Memory B cell (primary cell): ENCODE measurements at places on chromosomes 4 and X.

- no peak for DNase-seq
Measured at GRCh38 chr4:140790171-140790570, 34.0 kb upstream of the TBC1D9 start.

DNA sequence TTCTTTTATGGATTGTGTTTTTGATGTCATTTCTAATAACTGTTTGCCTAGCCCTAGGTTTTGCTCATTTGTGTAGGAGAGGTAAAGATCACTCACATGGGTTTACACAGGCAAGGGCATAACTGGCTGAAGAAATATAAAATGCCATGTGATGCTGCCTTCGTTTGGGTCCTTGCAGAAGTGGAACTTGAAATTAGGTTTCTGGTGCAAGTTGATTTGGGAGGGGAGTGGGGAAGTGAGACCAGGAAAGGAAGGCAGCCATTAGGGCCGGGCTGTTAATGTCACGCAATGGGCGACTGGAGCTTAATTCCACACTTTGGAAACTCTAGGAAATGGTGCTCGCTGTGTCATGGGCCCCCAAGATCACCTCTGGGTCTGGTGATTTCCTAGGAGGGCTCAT lies 14.5 kb downstream of the CLCN4 start:
- DNase-seq: no peak

- DNase-seq: no peak
Measured at GRCh38 chr4:1011666-1012033, 224 bp downstream of the FGFRL1 start.

- no peak for DNase-seq
Measured at GRCh38 chr4:99685234-99685633, 27.6 kb upstream of the C4orf54 start.

- no peak for DNase-seq
Measured at GRCh38 chr4:65083076-65083475, 587.2 kb downstream of the EPHA5 start.

DNA sequence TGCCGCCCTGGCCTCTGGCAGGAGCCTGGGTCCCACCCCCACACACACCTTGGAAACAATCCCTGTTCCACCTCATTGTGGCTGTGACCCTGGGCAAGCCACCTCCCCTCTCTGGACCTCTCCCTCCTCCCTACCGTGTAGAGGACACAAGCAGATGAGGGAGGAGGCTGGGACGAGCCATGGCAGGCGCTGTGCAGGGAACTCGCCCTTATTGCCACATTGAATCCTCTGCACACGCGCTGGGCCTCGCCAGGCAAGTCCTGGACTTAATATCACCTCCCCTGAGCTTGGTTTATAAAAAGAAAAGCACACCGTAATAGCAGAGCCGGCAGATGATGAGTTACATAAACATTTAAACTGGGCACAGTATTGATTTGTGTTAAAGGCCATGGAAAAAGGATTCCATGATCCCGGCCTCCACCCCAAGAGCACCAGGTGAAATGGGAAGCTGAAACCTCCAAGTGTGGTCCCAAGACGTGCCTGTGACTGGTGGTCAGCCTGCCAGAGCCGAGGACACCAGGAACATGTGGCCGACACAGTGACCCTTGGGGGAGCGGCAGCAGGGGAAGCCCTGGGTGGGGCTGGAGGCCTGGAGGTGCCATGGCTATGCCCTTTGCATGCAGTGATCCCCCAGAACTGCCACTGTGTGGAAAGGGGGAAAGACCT lies 81.1 kb downstream of the PPP2R2C start:
- no peak for DNase-seq

DNA sequence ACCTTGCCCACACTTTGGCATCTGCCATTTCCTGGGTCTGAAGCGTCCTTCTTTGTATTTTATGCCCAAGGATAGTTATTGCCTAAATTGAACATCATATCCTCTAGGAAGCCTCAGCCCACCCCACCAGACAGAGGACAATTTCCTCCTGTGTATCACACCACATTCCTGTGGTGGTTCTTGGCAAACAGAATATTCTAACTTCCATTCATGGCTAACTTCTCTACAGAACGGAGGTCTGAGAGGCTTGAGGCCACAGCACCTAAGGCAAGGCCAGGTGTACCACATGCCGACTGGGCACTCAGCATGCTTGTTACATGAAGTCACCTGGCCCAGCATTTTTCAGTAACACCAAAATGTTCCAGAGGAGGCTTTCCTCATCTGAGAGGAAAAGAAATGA lies 42.4 kb downstream of the CD99L2 start:
- DNase-seq: no peak

- no peak for DNase-seq
Measured at GRCh38 chr4:2303121-2303685, 41.3 kb upstream of the MXD4 start.

DNA sequence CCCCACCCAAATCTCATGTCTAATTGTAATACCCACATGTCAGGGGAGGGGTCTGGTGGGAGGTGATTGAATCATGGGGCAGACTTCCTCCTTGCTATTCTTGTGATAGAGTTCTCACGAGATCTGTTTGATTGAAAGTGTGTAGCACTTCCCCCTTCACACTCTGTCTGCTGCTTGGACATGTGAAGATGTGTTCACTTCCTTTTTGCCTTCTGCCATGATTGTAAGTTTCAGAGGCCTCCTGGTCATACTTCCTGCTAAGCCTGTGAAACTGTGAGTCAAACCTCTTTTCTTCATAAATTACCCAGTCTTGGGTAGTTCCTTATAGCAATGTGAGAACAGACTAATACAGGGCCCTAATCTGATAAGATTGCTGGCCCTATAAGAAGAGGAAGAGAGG lies 1514.8 kb downstream of the RPA4 start:
- DNase-seq: no peak

DNA sequence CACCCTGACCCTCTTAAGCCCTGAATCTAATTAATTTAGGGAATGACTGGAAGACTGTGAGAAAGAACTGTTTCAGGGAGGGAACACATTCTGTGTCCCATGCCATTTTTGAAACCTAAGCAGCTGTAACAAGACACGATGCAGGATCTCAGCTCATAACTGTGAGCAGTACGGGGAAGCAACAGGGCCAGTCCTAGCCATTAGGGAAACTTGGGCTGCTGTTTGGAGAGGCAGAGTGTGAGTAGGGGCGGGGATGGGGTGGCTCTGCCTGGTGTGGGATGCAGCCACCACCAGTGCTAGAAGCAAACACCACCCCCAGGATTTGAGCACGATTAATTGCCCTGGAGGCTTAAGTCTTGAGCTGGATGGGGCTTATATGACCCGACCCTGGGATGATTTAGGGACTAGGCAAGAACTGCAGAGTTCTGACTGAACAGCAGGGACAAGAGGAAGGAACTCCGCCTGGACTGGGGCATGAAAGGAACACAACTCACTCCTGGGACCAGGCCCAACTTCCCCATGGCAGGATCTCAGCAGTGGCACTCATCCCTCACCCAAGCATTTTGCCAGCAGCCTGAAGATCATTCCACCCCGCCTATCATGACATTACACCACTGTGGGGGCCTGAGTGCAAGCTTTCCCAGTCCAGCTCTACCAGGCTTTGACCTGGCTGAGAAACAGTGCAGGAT lies 43.1 kb downstream of the ATRX start:
- no peak for DNase-seq

- DNase-seq: no peak
Measured at GRCh38 chrX:68723491-68724155, 76.2 kb downstream of the STARD8 start.

- DNase-seq: no peak
Measured at GRCh38 chr4:89468602-89469001, 161.0 kb upstream of the GPRIN3 start.

DNA sequence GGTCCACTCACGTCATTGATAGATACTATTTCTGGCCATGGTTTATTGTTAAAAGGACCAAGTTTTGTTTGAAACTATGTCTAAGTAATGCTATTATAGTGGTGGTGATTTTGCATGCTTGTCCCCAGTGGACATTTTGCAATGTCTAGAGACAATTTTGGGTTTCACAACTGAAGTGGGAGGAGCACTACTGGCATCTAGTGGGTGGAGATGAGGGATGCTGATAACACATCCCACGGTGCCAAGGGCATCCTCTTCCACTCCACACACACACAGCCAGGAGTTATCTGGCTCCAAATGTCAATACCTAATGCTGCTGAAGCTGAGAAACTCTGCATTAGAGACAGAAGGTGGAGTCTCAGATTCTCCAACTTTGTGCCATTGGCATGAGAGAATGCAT lies 131.2 kb downstream of the FRMPD4 start:
- DNase-seq: no peak

GRCh38 chr4:70365479-70365878 lies 4.9 kb downstream of the SMR3A start:
- no peak for DNase-seq

DNA sequence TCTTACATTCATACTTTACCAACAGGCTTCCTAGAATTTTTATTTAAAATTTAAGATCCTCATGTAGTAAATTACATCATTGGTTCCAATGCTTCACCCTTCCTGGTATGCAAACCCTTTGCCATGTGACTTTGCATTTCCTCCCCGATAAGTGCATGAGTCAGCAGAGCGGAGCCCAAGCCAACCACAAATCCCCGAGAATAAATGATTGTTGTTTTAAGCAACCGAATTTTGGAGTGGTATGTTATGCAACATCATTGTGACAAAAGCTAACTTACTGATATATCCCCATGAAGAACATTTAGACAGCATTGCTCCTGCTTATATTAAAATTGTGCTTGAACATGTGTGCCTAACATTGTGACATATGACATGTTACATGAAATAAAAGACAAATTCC lies 199.4 kb upstream of the DDX53 start:
- DNase-seq: no peak

- DNase-seq: no peak
Measured at GRCh38 chrX:150478496-150479492, 89.6 kb upstream of the MTM1 start.

- DNase-seq: no peak
Measured at GRCh38 chr4:139524062-139524631, 31.9 kb downstream of the SETD7 start.

GRCh38 chrX:138128027-138128671 lies 562.2 kb downstream of the ZIC3 start:
- no peak for DNase-seq

DNA sequence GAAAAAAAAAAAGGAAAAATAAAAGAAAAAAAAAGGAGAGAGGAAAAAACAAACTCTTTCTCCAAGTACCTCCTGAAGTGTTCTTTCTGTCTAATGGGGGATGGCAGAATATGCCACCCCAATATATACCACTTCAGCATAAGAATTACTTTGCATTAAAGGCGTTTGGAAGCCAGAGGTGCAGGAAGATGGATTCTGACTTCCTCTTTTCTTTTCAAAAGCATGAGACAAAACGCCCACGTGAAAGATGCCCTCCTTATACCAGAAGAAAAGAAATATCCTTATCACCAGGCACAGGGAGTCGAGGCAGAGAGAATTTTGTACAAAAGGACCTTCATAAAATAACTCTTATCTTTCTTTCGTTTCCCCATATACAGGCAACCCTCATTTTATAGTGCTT lies 40.9 kb downstream of the COX18 start:
- DNase-seq: no peak

DNA sequence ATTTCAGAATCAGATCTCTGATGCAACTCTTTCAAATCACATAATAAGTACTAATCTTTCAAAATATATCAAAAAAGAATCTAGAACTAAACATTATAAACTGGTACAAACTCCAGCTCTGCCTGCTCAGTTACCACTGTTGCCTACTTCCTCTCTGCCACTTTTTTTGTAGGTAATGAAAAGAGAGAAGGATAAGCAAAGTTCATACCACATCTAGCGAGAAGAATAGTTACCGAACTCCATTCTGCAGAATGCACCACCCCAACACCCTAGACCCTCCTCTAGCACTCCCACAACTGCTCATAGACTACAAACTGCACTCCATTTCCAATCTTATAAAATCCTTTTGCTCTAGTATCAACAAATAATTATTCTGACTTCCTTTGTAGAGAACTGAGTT lies 19.7 kb upstream of the LRBA start:
- DNase-seq: no peak

DNA sequence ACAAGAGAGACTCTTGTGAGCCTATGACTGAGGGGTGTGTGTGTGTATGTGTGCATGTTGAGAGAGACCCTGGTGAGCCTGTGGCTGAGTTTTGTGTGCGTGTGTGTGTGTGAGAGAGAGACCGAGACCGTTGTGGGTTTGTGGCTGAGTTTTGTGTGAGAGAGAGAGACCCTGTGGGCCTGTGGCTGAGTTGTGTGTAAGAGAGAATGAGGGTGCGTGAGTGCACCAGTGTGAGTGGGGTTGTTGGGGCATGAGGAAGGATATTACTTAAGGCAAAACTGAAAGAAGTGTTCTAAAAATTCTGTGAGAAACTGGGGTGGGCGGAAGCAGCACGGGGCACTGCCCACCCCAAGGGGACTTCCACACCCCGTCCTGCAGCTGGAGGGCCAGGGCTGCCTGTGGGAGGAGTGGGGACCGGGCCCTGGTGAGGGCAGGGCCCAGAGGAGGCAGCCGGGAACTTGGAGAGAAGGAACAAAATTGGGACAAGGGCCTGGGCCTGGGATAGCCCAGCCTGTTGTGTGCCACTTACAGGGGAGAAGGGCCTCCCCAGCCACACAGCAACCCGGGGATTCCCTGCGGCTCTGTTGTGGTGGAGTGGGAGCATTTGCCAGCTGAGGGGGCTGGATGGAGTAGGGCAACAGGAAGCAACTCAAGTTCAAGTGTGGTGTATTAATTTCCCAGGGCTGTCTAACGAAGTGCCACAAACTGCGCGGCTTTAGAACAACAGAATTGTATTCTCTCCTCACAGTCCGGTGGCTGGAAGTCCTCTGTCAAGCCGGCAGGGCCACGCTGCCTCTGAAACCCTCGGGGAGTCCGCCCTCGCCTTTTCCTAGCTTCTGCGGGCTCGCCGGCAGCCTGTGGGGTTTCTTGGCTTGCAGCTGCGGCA lies 22.1 kb downstream of the TMEM131L start:
- peak; percentile 59 for DNase-seq

GRCh38 chr4:150874338-150875226 lies 140.5 kb downstream of the LRBA start:
- DNase-seq: no peak

- no peak for DNase-seq
Measured at GRCh38 chr4:167713756-167714155, 378.6 kb upstream of the ANXA10 start.

DNA sequence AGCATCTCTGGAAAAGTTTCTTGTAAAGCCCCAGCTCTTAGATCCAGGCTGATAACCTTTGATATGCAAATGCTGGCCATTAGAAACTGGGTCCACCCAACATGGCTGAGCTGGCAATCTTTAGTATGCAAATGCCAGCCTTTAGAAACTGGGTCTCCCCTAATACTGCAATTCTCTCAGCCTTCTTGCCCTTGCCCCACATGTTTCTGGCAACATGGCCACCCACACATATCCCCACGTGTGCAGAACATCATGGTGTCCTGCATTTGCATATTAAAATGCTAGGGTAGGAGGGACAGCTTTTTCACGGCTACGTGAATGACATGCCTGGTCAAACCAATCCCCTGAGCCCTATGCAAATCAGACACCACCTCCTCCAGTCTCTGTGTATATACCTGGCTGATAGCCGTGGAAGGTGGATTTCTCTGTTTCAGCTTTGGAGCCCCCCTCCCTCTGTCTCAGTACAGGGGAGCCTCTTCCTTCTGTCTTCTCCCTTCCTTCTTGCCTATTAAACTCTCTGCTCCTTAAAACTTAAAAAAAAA lies 344.0 kb upstream of the NWD2 start:
- DNase-seq: no peak
